Activated CD4-positive, alpha-beta T cell treated with anti-CD3 and anti-CD28 coated beads for 48 hours (primary cell): ENCODE measurements at places on chromosomes 7 and 10.

DNA sequence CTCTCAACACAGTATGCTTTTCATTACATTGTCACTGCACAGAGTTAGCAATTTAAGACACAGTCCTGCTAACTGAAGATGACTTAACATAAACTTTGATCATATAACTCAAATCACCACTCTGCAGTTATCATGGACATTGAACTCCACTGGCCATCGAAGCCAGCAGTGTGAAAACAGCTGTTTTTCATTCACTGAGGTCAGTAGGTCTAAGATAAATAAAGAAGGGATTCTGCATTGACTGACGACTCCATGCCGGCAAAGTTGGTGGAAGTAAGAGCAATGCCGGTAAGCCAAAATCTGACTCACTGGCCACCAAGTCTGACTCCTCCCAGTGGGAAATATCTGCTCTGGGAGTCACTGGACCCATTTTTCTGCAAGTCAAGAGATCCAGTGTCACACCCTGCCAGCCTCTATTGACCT, 449.9 kb upstream of the ANKRD30A start:
- DNase-seq, result no peak

- DNase-seq, result no peak
Measured at GRCh38 chr7:27184337-27185012, 557 bp downstream of the HOXA11 start.

GRCh38 chr7:26388256-26388655, 96.6 kb downstream of the SNX10 start:
- DNase-seq, result no peak

DNA sequence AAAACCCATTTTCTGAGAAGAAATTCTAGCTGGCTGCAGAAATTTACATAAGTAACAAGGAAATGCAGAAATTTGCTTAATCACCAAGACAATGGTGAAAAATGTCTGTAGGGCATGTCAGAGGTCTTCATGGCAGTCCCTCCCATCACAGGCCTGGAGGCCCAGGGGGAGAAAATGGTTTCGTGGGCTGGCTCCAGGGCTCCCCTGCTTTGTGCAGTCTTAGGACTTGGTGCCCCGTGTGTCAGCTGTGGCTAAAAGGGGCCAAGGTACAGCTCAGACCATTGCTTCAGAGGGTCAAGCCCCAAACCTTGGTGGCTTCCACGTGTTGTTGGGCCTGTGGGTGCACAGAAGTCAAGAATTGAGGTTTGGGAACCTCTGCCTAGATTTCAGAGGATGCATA, 215.9 kb downstream of the GPR158 start:
- DNase-seq, result no peak

DNA sequence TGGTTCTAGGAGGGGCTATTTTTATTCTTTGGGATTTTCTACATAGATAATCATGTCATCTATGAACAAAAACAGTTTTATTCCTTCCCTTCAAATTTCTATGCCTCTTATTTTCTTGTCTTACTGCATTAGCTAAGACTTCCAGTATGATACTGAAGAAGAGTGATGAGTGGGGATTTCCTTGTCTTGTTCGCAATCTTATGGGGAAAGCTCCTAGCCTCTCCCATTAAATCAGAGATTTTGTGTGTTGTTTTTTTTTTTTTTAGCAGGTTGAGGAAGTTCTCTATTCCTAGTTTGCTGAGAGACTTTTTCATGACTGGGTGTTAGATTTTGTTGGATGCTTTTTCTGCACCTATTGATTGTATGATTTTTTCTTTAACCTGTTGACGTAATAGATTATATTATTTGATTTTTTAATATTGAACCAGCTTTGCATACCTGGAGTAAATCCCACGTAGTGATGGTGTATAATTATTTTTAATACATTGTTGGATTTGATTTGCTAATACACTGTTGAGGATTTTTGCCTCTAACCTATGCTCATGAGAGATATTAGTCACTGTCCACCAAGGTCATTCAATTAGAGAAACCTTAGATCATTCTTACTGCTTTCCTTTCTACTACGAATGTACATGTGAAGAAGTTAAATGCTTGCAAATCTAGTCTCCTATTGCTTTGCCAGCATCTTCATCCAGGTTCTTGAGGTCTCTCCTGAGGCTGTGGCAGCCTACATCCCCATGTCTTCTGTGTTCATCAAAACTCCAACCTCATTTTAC, 6.5 kb downstream of the ATP5F1C start:
- DNase-seq, result no peak

DNA sequence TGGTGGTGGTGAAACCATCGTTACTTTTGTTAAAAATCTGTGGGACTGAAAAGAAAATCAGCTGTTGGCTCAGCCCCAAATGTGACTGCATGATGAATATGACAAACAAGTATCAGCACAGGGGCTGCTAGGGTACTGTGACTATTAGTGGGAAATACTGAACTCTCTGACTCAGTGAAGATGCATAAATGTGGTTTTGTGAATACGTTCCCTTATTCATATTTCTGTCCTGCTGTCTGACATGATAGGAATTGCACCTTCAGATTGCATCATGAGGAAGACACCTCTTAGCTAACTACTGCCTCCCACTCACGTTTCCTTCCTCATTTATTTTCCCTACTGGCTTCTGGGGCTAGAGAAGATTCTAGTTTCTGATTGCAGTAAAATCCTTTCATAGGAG, 1.4 kb downstream of the CLEC5A start:
- peak; percentile 25 for DNase-seq

DNA sequence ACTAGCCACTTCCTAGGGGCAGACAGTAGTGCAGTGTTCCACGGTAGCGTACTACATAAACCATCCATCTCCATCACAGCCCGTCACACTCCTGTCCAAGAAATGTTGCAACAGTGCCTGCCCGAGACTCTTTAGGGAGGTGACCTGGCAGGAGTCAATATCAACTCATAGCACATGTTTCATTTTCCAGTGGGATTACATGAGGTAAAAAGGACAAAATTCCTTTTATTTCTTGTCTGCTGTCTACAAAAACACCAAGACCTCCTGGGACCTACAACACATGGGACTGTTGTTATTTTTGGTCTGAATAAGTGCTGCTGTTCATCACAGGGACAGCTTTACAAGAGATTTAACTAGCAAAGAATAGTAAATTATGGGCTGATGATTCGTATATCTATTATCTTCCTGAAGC, 99.9 kb downstream of the MPP7 start:
- DNase-seq, result no peak

DNA sequence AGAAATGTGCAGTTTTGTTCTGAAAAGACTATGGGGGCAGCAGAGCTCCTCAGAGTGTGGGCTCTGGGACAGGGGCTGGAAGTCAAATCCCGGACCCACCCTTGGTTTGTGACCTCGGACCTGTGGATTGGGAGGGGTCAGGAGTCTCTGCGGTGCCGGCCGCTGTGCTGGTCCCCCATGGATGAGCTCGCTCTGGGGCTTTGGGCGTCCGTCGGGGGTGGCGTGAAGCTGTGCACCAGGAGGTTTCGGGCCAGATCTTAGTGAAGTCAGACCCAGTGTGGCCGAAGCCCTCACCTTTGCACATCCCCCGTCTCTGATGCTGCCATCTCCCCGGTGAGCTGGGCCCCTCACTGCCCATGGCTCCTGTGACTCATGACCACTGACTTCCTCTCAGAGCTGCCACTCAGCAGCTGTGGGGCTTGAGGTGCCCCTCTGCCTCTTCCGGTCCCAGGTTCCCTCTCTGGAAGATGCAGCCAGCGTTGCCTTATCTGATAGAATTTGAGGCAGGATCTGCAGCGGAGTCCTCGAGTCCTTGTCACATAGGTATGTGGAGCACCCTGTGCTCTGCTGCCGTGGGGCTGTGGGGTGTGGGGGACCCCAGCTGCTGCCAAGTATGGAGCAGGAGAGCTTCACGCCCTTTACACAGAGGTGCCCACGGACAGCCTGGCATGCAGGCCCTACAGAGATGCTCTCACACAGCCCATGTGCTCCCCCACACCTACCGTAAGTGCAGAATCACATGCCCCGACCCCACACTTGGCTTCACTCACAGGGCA, 11.4 kb upstream of the SCART1 start:
- no peak for DNase-seq

DNA sequence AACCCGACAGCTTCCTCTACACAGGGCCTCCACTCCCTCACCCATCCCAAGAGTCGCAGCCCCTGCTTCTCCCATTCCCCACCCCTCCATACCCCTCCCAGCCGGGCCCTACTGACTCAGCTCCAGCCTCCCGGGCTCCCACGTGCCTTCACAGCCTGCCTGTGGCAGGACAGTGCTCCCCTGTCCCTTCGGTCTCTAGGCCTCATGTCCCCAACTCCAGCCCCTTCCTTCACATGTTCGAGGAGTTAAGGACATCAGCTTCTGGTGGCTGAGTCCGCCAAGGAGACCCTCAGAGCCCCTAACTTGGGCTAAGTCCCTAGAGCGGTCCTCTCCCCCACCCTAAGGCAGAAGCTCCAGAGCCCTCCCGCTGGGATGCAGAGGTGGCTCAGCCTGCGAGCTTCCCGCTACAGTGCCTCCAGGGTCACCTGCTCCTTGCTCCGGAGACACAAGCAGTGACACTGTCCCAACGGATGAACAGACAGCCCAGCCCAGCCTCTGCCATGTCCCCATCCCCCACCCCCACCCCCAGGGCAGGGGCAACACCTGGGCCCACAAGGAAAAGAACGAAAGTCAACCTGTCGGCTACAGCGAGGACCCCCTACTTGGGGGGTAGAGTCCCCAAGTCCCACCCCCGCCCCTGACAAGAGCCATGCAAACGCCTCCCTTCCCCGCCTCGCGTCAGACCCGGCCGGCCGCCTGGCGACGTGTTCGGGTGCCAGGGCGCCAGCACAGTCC, 716 bp downstream of the SMARCD3 start:
- DNase-seq, result no peak

DNA sequence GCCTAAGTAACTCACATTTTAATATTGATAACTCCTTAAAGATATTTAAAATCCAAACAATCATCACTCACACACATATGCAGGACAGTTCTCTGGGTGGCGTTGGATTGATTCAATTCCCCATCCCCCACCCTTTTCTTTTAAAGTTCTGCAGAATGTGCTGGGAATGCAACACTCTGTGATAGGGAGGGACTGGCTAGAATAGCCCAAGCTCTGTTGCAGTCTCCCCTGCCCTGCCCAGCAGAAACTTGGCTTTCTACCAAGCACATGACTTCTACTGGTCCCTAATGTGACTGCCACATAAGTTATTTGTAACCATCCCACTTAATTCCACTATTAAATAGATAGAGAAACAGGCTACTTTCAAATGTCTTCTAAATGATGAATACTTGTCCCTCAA, 55.2 kb downstream of the TWIST1 start:
- DNase-seq, result no peak

GRCh38 chr7:2541291-2542010, 13.9 kb downstream of the BRAT1 start:
- DNase-seq, result no peak

GRCh38 chr7:99395616-99396327, 12.6 kb downstream of the PDAP1 start:
- DNase-seq, result no peak

DNA sequence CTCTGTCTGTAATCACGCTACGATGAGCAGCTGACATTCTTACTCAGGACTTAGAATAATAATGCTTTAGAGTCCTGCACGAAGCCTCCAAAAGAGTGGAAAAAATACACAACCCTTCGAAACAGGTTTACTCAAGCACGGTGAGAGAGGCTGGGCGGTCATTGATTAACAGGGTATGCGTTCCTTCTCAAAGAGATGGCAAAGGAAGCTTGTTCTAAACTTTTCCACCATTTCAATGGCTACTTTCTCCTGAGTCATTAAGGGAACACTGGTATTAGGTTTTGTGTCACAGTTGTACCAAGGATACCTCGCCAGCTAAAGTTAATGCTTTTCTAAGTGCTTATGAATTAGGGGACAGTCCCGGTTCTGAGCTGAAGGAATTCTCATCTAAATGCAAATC, 141.9 kb upstream of the RHEB start:
- no peak for DNase-seq

GRCh38 chr7:3682028-3682710, 381.1 kb downstream of the SDK1 start:
- no peak for DNase-seq

DNA sequence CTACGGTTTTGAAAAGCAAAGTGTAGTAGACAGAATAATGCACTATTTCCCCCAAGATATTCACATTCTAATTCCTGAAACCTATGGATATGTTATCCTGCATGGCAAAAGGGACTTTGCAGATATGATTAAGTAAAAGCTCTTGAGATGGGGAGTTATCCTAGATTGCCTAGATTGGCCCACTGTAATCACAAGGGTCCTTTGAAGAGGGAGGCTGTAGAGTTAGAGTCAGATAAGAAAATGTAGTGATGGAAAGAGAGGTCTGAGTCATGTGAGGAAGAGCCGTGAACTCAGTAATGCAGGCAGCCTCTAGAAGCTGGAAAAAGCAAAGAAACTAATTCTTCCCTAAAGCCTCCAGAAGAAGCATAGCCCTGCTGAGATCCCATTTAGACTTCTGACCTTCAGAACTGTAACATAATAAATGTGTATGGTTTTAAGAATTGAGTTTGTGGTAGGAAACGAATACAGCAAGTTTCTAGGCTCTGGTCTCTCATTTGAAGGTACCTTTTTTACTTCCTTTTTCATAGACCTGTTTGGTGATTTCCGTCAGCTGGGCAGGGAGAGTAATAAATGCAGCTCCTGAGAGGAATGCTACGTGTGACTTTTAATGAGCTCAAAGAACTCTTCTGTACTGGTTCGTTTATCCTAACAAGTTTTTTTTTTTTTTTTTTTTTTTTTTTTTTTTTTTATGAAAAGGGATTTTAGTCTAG, 41.9 kb upstream of the NXPH1 start:
- DNase-seq, result no peak

- DNase-seq, result no peak
Measured at GRCh38 chr7:5231811-5232484, 41.9 kb downstream of the WIPI2 start.

DNA sequence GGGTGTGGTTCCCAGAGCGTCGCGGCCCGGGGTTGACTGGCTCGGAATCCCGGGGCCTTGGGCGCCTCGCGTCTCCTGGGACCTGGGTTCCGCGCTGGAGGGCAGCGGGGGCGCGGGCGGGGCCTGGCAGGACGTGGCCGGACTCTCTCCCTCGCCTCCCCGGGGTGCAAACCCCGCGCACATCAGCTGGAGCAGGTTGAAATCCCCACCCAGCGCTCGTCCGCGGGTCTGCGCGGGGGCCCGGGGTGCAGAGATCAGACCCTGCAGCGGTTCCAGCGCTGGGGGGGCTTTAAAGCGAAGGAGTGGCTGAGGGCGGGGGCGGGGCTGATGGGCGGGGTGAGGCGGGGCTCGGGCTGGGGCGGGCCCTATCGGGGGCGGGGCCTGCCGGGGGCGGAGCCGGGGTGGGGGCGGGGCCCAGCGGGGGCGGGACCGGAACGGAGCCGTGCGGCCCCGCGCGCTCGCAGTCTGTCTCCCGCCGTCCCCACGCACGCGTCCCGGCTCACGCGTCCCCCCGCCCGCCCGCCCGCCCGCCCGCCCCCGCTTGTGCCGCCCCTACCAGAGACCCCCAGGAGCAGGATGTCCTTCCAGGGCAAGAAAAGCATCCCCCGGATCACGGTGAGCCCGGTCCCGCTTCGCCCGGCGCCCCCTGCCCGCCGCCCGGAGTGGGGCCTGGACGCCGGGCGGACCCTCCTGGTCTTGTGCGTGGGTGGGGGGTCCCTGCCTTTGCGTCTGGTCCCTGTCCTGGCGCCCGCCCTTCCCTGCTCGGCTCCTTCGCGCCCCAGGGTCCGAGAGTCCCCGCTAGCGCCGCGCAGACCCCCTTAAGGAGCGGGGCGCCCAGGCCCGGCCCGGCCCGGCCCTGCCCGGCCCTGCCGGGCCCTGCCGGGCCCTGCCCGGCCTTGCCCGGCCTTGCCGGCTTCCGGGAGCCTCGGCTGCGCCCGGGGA, at the start of gene DPYSL4:
TSS of gene DPYSL4 (plus strand) at position 461 of the 942 bp plus-strand sequence. CDS start at position 577, 116 bp downstream.
- DNase-seq, result peak; percentile 37
